Airway epithelial cell (primary cell): ENCODE measurements at places on chromosomes 5 and 9. TPM values are rescaled to one million over a fixed set of nuclear protein-coding genes. Genes with fewer than 3 reads are reported as not detected.

Gene DPP7
- total RNA-seq = 52.1 and 52.4 TPM in 2 replicates

Gene NUTM2G
- total RNA-seq = not detected in 2 replicates

Gene BARX1
- not detected in 2 replicates for total RNA-seq

Gene PCDHB2
- total RNA-seq = 0.14 TPM in 1 of 2 replicates, not detected in the other

Gene FGF1
- total RNA-seq = 0.93 and 2.0 TPM in 2 replicates

Gene GLDC
- total RNA-seq = 1.4 and 1.7 TPM in 2 replicates

Gene PROP1
- not detected in 2 replicates for total RNA-seq

Gene ANKRD34B
- total RNA-seq = not detected in 2 replicates

Gene TTLL11
- total RNA-seq = 5.1 and 6.2 TPM in 2 replicates

Gene TXNDC8
- not detected in 2 replicates for total RNA-seq

Gene GPR21
- total RNA-seq = 0.28 and 0.42 TPM in 2 replicates

Gene PCDHGA6
- total RNA-seq = 0.37 and 0.63 TPM in 2 replicates

Gene CTSV
- 45.5 and 46.3 TPM in 2 replicates for total RNA-seq

Gene ECM2
- total RNA-seq = 0.21 TPM in 1 of 2 replicates, not detected in the other
